ENCODE measurements at places on chromosomes 1 and 21.

GRCh38 chr21:41976611-41977010, 22.8 kb upstream of the C2CD2 start:
- DNase-seq: no peak

- DNase-seq: no peak
Observed at GRCh38 chr1:7046891-7047290, 261.6 kb downstream of the CAMTA1 start.

DNA sequence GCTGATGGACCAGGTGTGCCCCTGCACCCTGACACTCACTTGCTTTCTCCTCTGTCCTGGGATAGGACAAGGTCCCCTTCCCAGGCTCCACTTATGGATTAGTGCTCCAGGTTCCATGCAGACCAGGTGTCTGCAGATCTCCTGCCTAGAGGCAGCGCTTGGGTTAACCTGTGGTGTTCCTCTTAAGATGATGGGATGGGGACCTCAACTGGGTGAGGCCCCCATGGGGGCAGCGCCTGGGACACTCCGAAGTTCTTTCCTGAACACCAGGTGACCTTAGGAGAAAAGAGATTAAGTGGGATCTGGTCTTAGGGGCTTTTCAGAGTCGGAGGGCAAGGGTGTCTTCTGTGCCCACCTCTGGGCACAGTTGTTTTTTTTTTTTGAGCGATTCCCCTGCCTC, 21.2 kb downstream of the TNNT2 start:
- DNase-seq: no peak

DNA sequence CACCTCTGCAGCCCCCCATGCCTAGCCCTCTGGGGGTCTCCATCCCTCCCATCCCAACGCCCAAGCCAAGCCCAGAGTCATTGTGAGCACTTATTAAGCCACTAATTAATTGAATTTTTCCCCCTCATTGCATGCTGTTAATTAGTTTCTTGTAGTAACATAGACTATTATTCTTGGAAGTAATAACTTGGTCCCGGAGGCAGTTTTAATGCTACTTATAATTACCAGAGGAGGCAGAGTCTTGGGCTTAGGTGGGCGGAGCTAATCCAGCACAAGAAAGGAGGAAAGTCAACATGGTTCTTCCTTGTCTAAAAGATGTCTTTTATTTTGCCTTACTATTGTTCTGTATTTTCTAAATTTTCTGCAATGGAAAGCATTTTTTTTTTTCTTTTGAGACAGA, 27.7 kb downstream of the FBXO2 start:
- DNase-seq: no peak

GRCh38 chr1:233393926-233394680, 66.6 kb downstream of the MAP3K21 start:
- DNase-seq: no peak

DNA sequence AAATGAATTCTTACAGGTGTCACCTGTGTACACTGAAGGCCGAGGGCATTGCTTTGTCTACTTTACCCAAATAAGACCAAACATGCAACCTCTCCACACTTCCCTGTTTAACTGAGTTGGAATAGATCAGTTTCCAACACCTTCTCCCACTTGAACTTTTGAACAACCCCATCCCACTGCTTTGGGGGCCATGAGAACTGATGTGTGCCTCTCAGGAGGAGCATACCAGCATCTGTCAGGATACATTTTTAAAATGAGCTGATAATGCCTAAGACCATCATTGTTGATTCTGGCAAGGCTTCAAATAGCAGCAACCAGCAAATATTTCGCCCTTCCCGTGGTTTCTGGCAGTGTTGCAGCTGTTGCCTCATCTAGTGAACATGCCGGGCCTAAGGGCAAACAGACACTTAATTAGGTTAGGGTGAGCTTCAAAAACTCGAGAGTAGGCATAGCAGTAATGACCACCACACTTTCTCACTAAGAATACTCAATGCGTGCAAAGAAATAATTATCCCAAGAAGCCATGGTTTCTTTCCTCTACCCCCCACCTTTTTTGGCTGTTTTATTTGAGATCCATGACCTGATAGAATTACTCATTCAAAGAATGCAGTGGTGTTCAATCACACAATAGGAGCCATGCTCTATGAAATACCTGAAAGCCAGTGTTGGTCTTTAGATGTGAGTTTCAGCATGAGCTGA, 63.7 kb downstream of the MAP10 start:
- DNase-seq: peak; percentile 96

DNA sequence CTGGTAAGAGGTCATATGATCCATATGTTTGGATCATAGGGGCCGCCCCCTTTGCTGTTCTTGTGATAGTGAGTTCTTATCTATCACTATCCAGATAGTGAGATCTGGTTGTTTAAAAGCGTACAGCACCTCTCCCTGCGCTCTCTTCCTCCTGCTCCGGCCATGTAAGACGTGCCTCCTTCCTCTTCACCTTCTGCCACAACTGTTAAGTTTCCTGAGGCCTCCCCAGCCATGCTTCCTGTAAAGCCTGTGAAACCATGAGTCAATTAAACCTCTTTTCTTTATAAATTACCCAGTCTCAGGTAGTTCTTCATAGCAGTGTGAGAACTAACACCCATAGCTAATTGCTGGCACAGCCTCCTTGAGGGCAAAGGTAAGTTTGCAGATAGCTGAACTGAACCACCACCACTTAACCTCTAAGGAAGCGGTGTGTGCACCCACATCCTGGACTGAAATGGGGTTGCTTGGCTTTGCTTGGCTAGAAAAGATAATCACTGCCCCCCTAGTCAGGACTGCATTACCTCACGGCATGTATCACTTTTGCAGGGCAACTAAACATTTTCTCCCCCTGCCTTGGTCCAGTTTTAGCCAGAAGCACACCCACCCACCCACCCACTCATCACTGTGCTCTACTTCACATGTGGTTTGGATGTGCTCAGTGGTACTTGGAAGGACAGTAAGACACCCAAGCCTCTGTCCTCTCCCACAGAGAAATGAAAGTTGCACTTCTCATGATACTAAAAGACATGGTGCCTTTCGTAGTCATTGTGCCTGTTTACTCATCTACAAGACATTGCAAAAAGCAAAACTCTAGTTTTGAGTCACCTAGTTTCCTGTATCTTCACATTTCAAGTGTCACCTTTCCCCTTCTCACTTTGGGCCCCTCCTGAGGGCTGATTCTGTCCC, 23.1 kb upstream of the PTAFR start:
- no peak for DNase-seq

DNA sequence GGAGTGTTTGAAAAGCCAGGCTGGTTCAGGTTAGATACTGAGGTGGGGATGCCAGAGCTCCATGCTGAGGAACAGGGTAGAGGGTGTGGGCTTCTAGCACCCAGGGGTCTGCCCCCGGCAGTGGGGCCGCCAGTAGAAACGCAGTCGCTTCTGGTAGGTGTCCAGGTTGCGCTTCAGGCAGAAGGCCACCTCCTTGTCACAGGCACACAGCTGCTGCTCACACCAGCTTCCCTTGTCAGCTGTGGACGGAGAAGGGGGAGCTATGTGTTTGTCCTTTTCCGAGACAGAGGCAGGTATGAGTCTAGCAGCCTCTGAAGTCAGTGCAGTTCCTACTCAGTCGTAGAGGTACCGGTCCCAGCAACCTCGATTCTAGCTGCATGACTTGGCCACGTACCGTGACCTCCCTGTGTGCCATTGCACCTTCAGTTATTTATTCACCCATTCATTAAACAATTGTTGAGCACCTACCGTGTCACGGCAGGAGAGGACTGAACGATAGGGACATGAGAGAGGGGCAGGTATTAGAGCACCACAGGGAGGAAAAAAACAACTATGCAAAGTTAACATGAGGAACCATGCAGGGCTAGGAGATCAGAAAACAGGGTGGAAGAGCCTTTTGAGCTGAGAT, 5.2 kb downstream of the PLA2G2D start:
- no peak for DNase-seq

- DNase-seq: no peak
Observed at GRCh38 chr1:153612111-153612754, 704 bp downstream of the S100A16 start.

DNA sequence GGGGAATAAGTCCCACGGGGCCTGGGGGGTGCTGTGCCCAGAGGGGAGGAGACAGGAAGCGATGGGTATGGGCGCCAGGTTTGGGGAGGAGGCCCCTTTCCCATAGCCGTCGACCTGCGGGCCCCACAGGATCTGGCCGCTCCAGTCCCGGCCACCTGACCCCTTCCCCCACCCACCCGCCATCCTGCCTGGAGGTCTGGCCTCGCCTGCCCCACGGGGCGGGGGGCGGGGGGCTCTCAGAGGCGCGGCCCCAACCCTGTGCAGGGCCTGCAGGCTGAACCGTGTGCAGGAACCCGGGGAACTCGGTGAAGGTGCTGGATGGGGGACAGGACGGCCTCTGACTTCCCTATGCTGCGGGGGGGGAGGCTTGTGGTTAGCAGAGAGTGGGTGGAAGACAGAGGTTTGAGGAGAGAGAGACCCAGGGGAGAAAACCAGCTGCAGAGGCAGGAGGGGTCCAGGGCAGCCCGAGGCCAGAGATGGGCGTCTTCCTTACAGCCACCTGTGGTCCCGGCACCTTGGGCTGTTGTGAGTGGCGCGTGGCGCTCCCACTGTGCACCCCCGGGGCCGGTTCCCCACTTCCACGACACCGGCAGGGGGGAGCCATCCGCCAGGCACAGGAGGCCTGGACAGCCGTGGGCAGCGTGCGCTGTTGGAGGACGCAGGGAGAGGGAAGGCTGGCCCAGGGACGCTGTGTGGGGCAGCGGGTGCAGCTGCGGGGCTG, 2.5 kb upstream of the TNFRSF18 start:
- DNase-seq: no peak

DNA sequence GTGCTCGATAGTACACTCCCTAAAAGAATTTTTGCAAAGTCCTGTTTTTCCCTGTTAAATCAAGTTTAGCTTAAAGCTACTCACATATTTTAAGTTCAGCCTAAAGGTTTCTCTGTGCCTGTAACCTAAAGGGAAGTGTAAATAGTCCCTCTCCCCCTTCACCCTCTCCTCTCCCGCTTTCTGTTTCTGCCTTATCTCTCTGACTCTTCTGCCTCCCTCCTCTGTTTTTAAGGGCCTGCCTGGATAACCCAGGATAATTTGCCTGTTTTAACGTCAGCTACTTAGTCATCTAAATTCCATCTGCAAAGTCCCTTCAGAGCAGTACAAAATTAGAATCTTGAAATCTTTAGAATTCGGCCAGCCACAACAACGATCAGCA, 92.6 kb downstream of the NID1 start:
- peak; percentile 91 for DNase-seq

DNA sequence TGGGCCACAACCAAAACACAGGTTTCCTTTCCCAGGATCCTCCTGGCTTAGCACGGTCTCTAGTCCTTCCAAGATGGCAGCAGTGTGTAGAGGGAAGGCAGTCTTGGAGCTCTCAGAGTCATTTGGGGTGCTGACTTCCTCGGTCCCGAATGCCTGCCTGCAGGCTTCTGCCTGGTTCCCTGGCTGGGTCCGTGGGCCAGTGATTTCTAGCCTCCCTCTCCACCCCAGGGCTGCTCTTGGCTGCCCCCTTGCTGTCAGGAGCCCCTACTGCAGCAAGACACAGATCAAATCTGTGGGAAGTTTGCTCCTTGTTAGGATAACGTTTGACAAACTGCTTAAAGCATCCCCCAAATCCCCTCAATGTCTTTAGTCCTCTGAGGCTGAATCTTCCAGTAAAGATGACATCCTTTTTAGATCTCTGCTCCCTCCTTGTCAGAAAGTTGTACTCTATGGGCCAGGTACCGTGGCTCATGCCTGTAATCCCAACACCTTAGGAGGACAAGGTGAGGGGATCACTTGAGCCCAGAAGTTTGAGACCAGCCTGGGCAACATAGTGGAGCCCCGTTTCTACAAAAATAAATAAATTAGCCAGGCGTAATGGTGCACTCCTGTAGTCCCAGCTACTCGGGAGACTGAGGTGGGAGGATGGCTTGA, 272.5 kb downstream of the RRAGC start:
- DNase-seq: peak; percentile 9

GRCh38 chr1:91031081-91031480, 9.2 kb upstream of the ZNF644 start:
- no peak for DNase-seq

DNA sequence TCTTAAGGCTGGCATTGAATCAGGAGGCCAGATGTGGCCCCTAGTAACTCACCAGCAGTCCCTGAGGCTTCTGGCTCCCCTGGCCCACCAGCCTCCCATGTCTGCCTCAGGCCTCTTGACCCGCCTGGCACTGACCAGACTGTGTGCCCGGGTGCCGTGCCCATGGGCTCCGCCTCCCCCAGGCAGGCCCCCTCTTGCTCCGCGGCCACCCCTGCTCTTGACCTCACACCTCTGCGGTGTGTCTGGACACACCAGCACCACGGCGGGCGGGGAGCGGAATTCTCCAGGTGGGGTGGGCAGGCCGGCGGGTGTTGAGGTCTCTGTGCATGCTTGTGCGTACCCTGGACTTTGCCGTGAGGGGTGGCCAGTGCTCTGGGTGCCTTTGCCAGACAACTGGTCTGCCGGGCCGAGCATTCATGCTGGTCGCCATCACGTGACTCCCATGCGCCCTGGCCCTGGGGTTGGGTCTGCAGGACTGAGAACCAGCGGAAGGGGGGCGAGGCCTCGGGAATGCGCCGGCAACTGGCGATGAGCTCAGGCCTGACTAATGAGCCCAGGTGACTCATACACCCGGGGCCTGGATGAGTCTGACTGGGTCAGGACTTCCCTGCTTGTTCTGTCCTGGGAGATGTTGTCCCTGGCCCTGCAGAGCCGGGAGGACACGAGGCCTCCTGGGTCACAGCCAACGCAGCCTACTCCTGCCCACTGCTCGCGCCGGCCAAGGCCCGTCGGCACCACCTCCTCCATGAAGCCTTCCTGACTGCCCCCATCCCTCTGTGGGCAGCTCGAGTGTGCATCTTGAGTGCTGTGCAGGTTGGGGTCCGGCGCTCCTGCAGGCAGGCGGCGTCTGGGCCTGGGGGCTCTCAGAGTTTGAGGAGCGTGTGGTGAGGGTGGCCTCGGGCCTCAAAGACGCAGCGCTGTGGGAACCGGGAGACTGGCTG, 22.6 kb downstream of the COL18A1 start:
- peak; percentile 85 for DNase-seq

GRCh38 chr1:180116964-180117763, 37.5 kb upstream of the QSOX1 start:
- no peak for DNase-seq

DNA sequence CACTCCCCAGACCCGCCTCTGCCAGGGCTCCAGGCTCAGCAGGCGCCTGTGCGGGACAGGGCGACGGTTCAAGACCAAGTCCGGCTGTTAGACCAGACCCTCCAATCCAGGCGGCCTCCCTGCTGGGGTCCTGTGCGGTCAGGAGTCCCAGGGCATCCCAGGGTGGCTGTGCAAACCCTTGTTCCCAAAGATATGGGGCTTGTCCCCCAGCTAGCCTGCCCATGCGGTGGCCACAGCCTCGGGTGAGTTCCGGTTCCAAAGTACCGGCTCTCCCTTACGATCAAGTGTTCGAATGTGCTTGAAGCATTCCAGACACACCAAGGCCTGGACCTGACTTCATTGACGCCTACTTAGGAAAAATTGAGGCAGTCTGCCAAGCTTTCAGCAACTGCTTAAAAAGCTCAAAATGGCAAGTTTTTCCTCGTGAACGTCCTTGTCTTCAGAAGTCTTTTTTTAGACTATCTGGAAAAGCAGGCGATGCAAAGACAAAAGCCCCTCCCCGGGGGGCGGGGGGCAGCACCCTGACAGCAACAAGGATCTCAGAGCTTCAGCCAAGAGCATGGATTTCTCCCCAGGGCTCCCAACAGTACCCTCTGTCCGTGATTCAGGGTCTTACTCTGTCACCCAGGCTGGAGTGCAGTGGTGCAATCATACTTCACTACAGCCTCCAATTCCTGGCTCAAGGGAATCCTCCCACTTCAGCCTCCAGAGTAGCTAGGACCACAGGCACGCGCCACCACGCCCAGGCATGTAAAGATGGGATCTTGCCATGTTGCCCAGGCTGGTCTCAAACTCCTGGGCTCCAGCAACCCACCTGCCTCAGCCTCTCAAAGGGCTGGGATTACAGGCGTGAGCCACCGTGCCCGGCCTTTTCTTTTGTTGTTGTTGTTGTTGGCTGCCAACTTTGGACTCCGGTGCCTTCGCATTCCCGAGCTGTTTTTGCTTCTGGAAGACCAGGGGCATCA, 2.3 kb downstream of the FAAP20 start:
- peak; percentile 83 for DNase-seq

Data from AG10803 (cell line).